ENCODE measurements at places on chromosomes 4 and X. TPM values are rescaled to one million over a fixed set of nuclear protein-coding genes. Genes with fewer than 3 reads are reported as not detected.

FHIP1A gene
- 0.09 TPM for total RNA-seq

HAUS7 gene
- 73.8 TPM for total RNA-seq

FHDC1 gene
- total RNA-seq, result 0.04 TPM

PRKG2 gene
- 0.59 TPM for total RNA-seq

NLRP2B gene
- not detected for total RNA-seq

OPRPN gene
- not detected for total RNA-seq

IBSP gene
- total RNA-seq, result not detected

FAM9C gene
- not detected for total RNA-seq

PDCL2 gene
- not detected for total RNA-seq

FAM47E gene
- total RNA-seq, result not detected

SOX3 gene
- not detected for total RNA-seq

LRAT gene
- total RNA-seq, result not detected

MSMO1 gene
- 26.8 TPM for total RNA-seq

Data from CD8-positive, alpha-beta memory T cell (primary cell).